ENCODE measurements at places on chromosomes 4 and X. TPM values are rescaled to one million over a fixed set of nuclear protein-coding genes. Genes with fewer than 3 reads are reported as not detected.

Gene PCSK1N
- not detected for total RNA-seq

Gene RGS12
- total RNA-seq = 26.3 TPM

Gene NUDT11
- 0.58 TPM for total RNA-seq

Gene TMEM33
- total RNA-seq = 49.7 TPM

Gene GJB1
- not detected for total RNA-seq

Gene ARX
- total RNA-seq = not detected

Gene PCGF3
- total RNA-seq = 34.7 TPM

Gene MAMLD1
- total RNA-seq = 11.2 TPM

Gene HSD17B13
- total RNA-seq = 1.4 TPM

Gene SMIM10L2A
- 0.39 TPM for total RNA-seq

Gene ARSJ
- total RNA-seq = 2.4 TPM

Gene DCAF12L2
- total RNA-seq = not detected

Gene APLN
- 5.6 TPM for total RNA-seq

Gene ADAM29
- total RNA-seq = not detected

Gene BEND4
- not detected for total RNA-seq

Gene STPG2
- 0.19 TPM for total RNA-seq

Gene MRFAP1
- total RNA-seq = 234 TPM

Gene NSUN7
- total RNA-seq = 1.7 TPM

Gene NIPAL1
- 0.51 TPM for total RNA-seq

Gene AIMP1
- total RNA-seq = 38.8 TPM

Gene RRH
- not detected for total RNA-seq

Gene ZNF718
- 3.6 TPM for total RNA-seq

Gene GABRG1
- 0.16 TPM for total RNA-seq

Gene STOX2
- 6.2 TPM for total RNA-seq

Gene EMCN
- total RNA-seq = 30.0 TPM

Gene RBMXL3
- not detected for total RNA-seq

Gene SAGE1
- total RNA-seq = not detected

Gene SERTM2
- total RNA-seq = not detected

Gene SASH3
- total RNA-seq = 24.3 TPM

Gene AWAT2
- total RNA-seq = not detected

Gene ATP1B4
- not detected for total RNA-seq

Gene CENPC
- total RNA-seq = 17.5 TPM

Gene LINC00632
- total RNA-seq = 3,113 TPM

Gene PIGA
- 16.6 TPM for total RNA-seq

Gene GPR119
- total RNA-seq = not detected

Data from mesenteric fat pad (tissue), 1 donor.